T-helper 1 cell (primary cell): ENCODE measurements at places on chromosomes 6 and 20.

DNA sequence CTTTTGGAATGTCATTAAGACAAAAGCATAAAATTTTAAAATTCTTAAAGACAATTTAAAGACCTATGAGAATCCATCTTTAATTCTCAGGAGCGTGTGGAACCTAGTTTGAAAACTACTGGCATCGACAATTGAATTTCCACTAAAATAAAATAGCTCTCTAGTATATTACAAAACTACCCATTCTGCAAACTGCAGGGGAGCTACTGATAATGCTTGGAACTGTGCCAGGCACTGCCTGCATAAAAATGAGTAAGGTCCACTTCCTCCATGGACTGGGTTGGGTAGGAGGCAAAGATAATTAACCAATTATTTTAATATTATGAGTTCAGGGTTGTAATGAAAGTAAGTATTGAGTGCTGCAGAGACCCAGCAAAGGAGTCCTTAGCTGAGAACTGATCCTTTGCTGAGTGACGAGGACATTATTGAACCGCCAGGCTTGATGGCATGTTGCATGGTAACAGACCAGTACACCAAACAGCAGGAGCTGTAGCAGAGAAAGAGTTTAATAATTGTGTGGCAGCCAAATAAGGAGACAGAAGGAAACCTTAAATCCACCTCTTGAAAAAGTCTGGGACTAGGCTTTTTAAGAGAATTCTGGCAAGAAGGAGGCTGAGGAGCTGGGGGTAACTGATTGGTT is 261.3 kb downstream of the ESR1 start:
- no peak for DNase-seq

- no peak for DNase-seq
These were observed 59.3 kb downstream of the BTBD3 start for GRCh38 chr20:11976966-11977365.

DNA sequence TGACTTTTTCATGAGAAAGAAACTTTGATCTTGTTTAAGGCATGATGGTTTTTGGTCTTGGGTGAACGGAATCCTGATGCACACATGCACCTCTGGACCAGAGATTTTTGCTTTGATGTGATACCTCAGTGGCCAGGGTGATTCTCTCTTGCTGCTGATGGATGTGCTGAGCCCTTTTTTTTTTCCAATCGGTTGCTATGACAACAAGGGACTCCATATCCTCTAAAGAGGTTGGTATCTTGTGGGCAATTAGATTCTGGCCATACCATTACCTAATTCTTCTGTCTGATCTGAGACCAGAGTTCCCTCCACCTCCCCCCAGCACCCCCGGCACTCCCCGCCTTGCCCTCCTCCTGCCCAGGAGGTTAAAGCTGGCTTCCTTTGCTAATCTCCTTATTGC is 24.9 kb downstream of the PDYN start:
- DNase-seq, result no peak

- no peak for DNase-seq
These were observed 74.8 kb upstream of the KCNQ5 start for GRCh38 chr6:72547020-72547419.

- no peak for DNase-seq
These were observed 29.3 kb upstream of the TSPYL1 start for GRCh38 chr6:116309001-116309400.

GRCh38 chr6:13908955-13909381 is 15.8 kb upstream of the RNF182 start:
- DNase-seq, result peak; percentile 53

- DNase-seq, result no peak
These were observed 172.3 kb downstream of the TMEM242 start for GRCh38 chr6:157151029-157151428.

DNA sequence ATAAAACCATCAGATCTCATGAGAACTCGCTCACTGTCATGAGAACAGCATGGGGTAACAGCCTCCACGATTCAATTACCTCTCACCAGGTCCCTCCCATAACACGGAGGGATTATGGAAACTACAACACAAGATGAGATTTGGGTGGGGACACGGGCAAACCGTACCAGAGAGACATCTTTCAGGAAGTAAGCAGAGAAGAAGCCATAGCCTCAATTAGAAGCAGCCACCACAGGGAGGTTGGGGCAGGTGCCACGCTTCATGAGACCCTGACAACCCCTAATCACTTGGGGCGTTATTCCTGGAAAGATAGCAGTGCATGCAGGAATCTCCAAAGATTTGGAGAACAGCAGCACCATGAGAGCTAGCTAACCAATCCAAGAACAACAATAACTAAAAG is 52.9 kb upstream of the SIRPG start:
- no peak for DNase-seq

GRCh38 chr6:80321011-80321410 is 214.5 kb downstream of the BCKDHB start:
- no peak for DNase-seq

- DNase-seq, result no peak
These were observed 586.1 kb downstream of the RNF144B start for GRCh38 chr6:18973251-18973650.

DNA sequence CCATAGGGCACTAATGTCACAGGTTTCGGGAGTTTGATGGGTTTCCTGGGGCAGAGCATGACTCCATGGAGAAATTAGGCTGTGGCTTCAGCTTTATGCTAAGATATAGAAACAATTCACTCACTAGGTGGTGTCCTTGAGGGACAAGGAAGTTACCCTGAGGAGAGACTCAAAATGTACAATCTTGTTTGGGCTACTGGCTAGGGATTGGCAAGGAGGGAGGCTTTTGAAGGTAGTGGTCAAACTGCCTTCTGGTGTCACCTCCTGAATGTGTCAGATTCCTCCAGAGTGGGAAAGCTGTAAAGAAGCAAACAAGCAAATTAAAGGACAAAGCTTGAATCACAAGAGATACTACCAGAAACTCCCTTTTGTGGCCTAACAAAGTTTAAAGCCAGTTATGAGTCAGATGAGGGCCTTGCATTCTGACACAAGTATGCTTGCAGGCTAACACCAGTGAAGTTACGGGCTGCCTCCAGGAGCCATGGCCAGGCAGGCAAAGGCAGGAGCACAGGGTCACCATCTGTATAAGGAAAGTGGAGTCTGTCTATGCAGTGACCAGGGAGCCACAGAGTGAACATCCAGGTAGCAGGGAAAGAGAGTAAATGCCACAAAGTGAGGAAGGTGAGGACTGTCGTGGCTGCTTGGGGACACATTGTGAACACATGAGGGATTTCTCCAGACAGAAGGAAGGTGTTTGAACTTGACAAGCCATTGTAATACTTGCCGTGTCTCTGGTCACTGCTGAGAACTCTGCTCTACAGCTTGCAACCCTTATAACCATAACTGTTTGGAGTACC is 107.7 kb upstream of the DTNBP1 start:
- peak; percentile 64 for DNase-seq

DNA sequence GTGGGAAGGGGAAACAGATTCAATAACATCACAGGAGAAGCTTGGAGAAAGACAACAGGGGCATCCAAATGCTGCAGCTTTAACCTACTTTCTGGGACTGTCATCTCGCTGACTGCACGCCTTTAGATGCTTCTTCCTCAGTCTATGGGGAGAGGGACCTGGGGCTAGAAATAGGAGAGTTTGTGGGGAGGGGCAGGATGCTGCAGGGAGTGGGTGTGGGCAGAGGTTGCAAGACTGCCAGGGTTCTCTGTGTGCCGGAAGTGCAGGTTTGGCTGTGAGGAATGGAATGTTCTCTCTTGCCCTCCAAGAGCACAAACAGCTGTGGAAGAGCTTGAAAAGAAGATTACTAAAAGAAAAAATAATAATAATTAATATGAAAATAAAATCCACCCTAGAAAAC is 93.2 kb downstream of the FOXO3 start:
- DNase-seq, result no peak

- DNase-seq, result no peak
These were observed 127.8 kb upstream of the FOXA2 start for GRCh38 chr20:22711971-22712755.

DNA sequence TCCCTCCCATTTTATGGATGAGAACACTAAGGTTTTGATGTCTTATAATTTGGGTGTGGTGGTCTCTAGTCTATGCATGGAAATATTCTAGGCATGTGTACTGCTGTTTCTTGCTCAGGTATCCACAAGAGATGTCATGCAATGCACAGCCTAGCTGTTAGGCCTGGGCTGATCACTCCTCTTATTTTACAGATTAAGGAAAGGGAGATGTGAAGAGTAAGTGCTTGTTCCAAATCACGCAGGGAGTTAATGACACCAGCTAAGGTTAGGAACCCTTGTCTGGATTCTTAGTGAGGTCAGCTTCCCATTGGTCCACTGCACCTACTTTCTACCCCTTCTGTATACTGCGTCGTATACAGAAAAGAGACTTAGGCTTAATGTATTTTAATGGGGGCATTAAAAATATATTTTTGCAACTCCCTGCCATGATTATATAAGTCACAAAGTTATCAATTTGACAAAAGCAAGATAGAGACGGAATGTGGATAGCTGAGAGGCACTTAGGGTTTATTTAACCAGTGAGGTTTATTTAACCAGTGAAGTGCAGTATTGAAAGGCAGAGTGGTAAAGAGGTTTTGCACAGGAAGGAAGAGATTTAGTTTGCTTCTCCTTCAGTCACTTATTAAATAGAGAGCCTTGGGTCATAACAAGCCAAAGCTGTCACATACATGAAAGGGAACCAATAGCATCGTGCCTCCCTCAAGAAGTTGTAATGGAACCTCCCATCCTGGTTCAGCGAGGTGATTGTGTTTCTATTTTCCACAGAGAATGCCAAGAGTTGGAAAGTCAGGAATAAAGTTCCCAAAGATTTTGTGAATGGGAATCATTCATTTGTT is 95.0 kb upstream of the FAM184A start:
- no peak for DNase-seq

DNA sequence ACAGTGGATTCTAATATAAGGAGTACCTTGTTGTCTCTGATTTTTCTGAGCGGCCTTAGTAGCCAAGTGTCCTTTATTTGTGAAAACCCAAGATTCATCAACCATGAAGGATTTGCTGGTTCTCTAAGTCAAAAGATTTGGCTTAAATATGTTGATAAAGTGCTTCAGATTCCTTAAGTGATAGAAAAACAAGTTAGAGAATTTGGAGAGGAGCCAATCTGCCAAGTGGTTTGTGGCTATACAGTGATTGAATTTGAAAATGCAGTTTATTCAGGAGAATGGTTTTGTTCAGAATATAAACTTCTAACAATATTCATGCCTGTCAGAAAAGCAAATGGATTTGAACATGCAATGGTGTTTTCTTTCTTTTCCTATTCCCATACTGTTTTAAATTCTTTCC is 54.8 kb downstream of the CAP2 start:
- no peak for DNase-seq

DNA sequence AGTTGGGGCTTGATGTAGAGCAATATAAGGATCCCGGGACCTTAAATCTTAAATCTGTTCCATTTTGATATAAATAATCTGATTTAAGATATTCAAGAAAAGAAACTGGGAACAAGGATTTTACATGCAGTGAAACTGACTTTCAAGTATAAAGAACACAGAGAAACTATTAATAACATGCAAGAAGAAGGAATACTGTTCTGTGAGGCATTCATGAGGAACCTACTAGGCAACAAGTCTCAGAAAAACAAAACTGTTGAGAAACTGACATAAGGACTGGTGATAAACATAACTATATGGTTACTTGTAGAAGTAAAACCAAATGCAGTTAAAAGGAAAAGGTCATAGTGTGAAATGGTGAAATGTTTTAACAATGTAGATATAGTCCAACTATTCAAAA is 15.8 kb downstream of the HDDC2 start:
- DNase-seq, result no peak

DNA sequence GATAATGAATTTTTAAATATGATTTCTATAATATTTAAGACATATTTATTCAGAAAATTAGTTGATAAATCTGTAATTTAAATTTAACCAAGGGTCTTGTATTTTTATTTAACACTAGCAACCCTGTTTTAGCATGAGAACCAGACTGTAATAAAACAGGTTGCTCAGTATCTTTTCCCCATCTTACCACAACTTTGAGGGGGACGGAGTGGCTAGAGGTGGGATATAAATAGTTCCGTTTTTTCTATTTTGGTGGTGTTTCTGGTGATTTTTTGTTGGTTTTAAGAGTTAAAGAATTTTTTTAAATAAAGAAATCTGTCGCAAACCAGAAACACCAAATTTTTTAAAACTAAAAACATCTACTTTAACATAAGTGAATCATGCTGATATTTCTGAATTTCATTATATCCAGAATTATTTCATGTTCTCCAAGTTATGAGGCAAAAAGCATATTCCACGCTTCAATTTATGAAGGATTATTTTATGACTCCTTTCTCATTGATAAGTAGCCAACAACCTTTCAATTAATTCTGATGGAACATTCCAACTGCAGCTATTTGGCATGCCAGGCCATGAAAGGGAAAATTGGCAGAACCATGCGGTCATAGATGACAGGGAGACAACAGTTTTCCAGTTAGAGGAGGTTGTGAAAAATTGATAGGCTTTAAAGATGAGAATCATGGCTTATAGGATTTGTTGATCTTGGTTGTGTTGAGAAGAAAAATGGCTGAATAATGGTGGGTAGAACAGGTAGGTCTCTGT is 151.9 kb upstream of the CARMIL1 start:
- no peak for DNase-seq

DNA sequence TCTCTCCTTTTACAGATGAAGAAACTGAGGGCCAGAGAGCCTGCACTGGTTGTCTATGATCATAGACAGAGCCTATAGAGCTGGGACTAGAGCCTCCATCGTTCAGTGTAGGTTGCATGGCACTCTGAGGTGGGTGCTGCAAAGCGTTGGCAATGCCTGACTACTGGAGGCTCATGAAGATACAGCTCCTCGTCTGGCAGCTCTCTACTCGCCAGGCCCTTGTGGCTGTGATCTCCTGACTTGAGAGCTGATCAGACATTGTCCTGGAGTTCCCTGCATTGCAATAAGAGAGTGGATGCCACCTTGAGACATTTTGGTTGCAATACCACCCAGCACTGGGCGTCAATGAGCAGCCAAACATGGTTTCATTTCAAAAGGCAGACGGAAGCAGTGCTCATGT is 270.1 kb upstream of the ARID1B start:
- DNase-seq, result no peak

DNA sequence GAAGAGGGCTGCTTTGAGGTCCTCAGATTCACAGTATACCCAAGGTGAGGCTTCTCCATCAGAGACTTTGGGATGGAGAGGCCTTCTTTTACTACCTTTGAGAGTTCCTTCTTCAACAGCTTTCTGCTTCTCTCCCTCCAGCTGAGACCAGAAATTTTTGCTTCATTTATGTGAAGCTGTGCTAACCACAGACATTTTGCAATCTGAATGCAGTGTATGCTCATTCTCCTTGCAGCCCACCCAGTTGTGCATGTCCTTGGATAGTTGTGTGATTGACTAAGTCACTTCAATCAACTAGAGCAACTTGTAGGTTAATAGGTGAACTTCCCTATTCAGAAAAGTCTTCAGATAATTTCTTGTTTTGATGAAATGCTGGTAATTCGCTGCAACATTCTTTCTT is 20.1 kb downstream of the DCBLD1 start:
- DNase-seq, result no peak

GRCh38 chr6:37514837-37515236 is 15.1 kb upstream of the CCDC167 start:
- no peak for DNase-seq

- no peak for DNase-seq
These were observed 690.9 kb upstream of the CHD6 start for GRCh38 chr20:42309050-42309449.

- DNase-seq, result no peak
These were observed 5.2 kb downstream of the TOX2 start for GRCh38 chr20:43919686-43920403.
